ENCODE measurements at places on chromosomes 3 and 15.

- DNase-seq = peak; percentile 80
These were observed 8.8 kb downstream of the FILIP1L start for GRCh38 chr3:100105501-100105900.

GRCh38 chr3:171936191-171936841 lies 93.2 kb downstream of the TMEM212 start:
- no peak for DNase-seq

- no peak for DNase-seq
These were observed 8.8 kb downstream of the PRICKLE2 start for GRCh38 chr3:64216274-64217147.

DNA sequence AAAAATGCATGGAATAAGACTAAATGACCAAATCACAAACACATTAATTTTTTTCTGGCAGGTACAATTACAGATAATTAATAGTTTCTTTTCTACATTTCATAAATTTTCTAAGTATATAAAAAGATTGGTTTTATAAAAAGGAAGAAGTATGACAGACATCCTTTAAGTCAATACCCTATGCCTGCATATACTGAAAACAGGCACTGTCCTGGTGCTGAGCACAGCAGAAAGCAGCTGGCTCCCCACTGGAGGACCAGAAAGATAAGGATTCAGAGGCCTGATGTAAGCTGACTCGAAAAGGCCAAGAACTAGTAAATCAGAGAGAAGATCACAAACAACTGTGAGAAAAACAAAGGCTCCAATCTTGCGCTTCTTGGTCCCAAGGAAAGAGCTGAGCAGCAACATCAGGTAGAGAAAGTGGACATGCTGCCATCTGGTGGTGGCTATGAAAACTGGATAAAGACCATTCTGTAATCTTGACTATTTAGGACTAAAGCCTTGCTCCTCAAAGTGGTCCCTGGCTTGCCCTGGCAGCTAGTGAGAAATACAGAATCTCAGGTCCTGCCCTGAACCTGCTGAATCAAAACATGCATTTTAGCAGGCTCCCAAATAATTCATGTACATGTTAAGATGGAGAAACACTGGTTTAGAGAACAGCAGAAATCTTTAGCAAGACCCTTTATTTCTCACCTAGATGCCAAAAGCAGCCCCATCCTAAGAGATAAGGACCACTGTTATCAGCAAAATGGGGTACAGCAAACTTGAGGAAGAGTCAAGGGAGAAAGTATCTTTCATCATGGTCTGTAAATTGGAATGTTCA lies 76.0 kb downstream of the TRANK1 start:
- DNase-seq = peak; percentile 78

DNA sequence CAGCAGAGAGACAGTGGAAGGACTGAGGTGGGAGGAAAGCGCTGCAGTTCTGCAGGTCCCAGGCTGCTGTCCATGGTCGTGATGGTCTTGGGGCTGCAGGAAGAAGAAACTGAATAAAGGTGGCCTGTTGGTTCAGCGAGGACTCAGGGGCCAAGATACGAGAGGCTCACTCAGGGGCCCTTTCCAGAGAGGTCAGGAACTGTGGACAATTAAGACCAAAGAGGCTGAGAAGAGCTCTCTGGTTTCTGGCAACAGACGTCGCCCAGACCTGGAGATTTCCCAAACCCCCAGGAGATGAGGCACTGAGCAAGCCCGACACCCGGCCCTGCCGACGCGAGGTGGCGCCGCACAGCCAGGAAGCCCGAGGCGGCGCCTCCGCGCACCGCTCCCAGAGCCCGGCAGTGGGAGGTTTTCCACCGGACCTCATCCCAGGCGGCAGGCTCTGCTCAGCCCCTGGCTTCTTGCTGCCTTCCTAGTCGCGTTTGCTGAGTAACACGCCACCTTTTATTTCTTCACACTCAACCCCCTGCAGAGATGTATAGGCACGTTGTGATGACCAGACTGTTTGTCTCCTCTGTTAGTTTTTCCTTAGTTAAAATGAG lies 56.4 kb upstream of the ARRDC4 start:
- DNase-seq = peak; percentile 68

- no peak for DNase-seq
These were observed 954.2 kb downstream of the CADM2 start for GRCh38 chr3:85912980-85913379.

GRCh38 chr3:18538463-18539230 lies 113.5 kb upstream of the SATB1 start:
- DNase-seq = no peak

DNA sequence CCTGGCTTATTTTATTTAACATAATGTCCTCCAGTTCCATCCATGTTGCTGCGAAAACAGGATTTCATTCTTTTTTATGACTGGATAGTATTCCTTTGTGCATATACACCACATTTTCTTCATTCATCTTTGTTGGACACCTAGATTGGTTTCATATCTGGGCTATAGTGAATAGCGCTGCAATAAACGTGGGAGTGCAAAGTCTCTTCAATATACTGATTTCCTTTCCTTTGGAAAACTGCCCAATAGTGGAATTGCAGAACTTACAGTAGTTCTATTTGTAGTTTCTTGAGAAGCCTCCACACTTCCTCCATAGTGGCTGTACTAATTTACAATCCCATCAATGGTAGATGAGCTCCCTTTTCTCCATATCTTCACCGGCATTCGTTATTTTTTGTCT lies 72.5 kb upstream of the KLHL25 start:
- DNase-seq = no peak

GRCh38 chr3:177401375-177401774 lies 204.1 kb upstream of the TBL1XR1 start:
- DNase-seq = no peak

GRCh38 chr3:152709659-152710058 lies 125.3 kb upstream of the P2RY1 start:
- no peak for DNase-seq

DNA sequence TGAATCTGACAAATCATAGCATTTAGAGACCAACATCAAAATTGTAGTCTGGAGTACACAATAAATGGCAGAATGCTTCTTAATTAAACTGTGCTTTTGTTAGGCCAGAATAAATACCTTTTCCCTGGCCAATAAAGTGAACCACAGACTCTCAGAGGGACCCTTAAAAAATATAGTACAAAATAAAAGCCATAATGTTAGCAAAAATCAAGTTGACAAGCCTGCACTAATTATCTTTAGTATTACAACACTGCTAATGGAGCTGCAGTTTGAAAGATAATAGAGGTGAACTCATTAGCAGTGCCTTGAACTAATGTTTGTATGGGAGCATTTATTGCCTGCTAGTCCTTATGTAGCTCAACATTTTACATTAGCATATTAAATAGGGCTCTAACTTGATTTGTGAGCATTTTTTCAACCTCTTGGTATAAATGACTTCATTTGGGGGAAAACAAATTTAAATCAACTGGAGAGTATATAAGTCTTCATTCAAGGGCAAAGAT lies 801.3 kb downstream of the EPHA3 start:
- DNase-seq = no peak

DNA sequence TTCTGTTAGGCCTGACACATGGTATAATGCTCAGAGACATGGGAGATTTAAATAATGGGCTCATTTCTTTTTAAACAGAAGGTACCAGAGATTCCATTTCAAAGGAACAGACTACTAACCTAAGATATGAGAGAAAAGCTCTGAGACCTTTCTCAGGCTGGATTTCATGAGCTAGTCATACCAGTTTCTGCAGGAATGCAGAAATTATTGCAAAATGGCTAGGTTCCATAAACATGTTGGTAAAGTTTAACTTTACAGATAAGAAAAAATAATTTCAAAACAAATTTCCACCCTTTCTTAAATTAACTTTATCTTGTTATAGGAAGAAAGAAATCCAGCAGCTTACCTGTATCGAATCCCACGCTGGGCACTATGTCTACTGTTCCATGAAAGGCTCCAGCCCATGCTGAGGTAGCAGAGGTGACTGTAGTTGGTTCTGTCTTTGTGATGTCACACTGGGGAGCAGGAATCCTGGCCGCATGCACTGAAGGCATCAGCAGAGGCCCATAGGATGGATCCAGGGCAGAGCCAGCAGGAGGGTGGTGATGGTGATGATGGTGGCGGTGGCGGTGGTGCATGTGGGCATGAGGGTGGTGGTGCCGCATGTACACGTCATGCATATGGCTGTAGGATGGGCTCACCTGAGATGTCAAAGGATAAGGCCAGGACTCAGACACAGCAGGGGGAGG lies 22.6 kb downstream of the VGLL3 start:
- DNase-seq = no peak

GRCh38 chr15:28107111-28107903 lies 8.2 kb upstream of the OCA2 start:
- no peak for DNase-seq

GRCh38 chr3:48187301-48187578 lies 977 bp downstream of the CDC25A start:
- DNase-seq = no peak

DNA sequence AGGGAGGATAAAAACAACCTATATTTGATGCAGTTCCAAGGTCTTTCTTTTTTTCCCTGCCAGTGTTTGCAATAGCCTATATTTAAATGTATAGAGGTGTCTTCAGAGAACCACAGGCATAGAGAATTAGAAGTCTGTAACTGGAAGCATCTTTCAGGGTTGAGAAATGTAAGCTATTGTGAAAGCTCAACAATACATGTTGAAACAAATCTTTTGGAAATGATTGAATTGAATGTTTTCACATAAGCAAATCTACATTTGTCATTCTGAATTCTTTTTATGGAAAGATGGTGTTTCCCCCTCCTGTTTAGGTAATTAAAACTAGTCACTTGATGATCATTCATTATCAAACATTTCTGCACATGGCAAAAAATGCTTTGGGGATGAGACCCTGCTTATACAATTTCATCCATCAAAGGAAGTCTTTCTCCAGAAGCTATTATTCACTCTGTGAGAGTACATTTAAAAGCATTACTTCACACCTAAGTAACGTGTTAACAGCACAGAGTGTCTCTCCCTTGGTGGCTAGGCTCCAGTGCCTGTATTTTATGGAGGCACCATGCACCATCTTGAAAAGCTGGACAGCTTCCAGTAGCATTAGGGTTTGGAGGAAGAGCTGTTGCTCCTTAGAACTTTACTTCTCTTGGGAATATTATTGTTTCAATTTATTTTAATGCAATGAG lies 406.2 kb downstream of the LSAMP start:
- DNase-seq = peak; percentile 68

All from OCI-M1 (cell line).